NCI-H2171 (cell line): ENCODE measurements at places on chromosomes 7 and 10.

- no peak for DNase-seq
Measured at GRCh38 chr7:71560354-71560995, 428.5 kb downstream of the GALNT17 start.

DNA sequence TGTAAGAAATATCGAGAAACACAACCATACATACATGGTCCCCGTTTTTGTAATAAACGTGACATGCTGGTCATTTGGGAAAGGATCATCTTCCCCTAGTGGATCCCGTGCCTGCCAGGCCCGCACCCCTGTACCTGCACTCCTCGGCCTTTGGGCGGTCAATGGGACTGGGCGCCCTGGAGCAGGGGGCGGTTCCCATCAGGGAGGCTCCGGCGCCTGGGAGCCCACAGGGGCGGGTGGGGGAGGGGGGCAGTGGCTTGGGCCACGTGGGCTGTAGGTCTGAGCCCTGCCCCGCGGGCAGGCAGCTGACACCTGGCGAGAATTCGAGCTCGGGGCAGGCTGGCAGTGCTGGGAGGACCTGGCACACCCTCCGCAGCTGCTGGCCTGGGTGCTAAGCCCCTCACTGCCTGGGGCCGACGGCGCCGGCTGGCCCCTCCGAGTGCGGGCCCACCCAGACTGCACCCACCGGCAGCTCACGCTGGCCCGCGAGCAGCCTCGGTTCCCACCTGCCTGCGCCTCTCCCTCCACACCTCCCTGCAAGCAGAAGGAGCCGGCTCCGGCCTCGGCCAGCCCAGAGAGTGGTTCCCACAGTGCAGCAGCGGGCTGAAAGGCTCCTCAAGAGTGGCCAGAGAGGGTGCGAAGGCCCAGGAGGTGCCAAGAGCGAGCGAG is 361.6 kb upstream of the GRM3 start:
- DNase-seq, result no peak

DNA sequence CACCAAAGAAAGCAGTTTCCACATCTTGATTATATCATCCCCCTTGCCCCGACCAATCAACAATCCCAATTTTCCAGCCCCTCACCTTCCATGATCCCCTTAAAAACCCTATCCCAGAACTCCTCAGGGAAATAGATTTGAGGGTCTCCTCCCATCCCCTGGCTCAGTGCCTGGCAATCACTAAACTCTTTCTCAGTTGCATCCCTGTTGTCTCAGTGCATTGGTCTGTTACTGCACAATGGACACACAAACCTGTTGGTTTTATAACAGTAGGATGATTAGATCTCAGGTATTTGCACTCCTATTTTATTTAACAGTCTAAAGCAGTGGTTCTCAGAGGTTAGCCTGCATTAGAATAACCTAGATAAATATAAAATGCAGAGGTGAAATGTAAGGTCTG is 45.2 kb upstream of the RELN start:
- DNase-seq, result no peak

GRCh38 chr10:83248106-83248631 is 891.1 kb upstream of the GHITM start:
- DNase-seq, result no peak

DNA sequence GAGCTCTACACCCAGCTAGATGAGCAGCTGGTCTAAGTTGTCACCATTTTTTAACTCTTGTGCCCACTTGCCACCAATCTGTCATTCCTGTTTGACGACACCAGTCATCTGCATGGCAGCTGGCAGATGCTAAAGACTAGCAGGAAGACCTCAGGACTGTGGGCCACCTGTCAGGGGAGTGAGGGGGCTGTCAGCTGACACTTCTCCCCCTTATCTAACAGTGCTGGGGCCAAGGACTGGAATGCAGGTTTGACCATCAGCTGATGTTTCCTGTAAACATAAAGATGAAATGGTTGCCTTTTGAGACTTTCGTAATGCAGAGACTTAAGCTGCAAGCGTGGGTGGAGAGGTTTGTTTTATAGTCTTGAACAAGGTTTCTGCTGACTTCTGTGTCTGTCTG is 93.5 kb downstream of the WNT2 start:
- peak; percentile 17 for DNase-seq

- no peak for DNase-seq
Measured at GRCh38 chr10:58570307-58570723, 57.6 kb downstream of the BICC1 start.

GRCh38 chr10:58384095-58384494 is 1.1 kb upstream of the TFAM start:
- no peak for DNase-seq

- DNase-seq, result no peak
Measured at GRCh38 chr10:129605266-129605985, 138.4 kb downstream of the MGMT start.

DNA sequence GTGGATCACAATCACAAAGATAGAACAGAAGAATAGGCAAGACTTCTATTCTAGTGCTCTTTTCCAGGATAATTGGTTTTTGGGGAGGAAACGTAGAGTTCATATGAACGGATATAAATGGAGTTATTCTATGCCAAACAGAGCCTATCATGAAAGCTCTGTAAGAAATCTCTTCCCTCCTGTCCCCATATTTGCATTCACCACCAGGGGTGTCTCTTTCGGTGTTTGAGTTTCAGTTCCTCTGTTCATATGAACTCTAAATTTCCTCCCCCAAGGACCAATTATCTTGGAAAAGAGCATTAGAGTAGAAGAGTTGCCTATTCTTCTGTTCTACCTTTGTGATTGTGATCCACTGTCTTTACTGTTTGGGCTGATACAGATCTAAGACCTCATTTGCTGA is 48.3 kb upstream of the CDC14C start:
- no peak for DNase-seq

- no peak for DNase-seq
Measured at GRCh38 chr7:92661651-92662050, 71.5 kb upstream of the FAM133B start.

GRCh38 chr7:157550300-157551275 is 213.8 kb downstream of the DNAJB6 start:
- no peak for DNase-seq

DNA sequence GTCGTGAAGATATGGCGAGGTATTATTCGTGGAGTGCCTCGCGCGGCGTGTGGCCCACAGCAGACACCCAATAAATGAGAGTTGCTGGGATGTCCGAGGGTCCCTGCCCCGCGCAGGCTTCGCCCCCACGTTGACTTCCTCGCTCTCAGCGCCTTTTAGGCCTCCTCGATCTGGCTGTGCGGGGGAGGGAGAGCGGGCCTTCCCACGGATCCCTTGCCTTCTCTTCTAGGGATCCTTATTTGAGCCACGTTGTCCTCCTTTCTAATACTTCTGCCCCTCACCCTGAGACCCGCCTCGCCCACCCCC is 660 bp downstream of the VCL start:
- no peak for DNase-seq

GRCh38 chr7:55489552-55489951 is 82.8 kb downstream of the VOPP1 start:
- no peak for DNase-seq

DNA sequence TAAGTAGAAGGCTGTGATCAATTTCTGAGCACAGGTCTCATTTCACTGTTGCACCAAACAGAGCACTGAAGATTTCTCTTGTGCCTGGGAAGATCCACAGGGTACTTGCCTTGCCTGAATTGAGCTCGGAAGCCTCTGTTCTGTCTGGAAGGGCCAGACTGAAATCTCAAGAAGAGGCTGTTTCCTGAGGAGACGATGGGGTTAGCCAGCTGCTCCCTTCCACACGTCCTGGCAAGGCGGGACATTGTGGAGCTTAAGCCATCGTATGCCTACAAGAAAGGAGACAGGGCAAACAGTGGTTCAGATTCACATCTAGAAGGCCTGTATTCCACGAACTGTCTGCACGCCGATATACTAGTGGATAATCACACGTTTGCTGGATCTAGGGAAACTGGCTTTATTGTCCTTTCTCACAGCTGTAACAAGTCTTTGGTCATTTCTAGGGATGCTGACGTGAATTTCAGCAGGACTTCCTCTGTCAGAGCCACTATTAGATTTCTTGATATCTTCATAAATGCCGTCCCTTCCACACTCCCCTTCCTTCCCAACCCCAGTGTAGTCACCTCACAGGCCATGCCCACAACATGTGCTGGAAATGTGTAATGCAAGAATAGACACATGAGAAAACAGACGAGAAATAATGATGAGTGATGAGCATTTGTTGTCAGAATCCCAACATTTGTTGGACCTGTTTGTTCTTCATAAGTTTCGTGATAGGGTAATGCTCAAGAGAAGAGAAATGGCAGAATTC is 137.2 kb upstream of the RSU1 start:
- no peak for DNase-seq

DNA sequence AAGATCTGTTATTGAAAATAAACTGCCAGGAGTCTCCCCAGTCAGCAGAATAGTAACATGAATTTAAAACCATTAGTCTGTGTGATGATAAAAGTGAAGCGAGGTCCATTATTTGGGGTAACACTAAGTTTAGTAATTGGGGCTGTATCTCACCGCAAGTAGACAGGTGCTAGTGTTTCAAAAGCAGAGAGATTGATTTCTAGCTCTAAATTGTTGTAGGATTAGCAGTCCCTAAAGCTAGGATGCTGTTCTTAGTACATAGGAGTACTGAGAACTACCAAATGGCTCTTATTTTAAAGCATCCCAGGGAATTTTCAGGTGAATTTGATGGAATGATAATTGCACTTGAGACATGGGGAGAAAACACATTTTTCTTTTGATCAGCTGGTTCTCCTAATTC is 70.5 kb downstream of the CPED1 start:
- no peak for DNase-seq

GRCh38 chr10:60312818-60313588 is 76.7 kb downstream of the ANK3 start:
- DNase-seq, result no peak

GRCh38 chr10:102777711-102778453 is 34.1 kb downstream of the WBP1L start:
- no peak for DNase-seq

DNA sequence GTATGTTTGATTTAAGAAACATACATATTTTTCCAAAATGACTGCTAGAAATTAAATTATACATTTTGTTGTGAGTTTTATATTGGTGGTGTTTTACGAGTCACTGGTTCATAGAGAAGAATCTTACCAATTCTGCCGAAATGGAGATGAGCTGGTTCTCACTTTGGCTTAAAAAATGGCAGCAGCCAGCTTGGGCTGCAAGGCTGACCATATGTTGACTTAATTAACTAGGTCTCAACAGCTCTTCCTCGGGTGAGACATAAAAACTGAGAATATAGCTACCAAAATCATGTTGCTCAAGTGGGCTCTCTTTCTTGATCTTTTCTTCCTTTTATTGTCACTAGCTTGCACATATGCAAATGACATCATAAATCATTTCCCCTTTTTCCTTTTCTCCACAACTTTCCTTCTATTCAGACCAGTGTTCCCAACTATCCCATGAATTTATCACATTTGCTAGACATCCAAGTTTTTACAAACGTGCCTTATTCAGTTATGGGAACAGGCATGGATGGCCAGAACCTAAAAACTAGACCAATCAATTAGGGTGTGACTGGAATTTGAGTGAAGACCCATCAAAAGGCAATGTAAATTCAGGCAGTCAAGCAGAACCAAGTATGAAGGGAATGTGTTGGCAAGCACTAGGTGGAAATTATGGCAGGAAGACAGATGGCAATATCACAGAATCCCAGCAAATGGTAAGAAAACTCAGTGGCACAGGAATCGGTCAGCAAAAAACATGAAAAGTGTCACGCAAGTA is 6.4 kb upstream of the TSPAN12 start:
- no peak for DNase-seq

DNA sequence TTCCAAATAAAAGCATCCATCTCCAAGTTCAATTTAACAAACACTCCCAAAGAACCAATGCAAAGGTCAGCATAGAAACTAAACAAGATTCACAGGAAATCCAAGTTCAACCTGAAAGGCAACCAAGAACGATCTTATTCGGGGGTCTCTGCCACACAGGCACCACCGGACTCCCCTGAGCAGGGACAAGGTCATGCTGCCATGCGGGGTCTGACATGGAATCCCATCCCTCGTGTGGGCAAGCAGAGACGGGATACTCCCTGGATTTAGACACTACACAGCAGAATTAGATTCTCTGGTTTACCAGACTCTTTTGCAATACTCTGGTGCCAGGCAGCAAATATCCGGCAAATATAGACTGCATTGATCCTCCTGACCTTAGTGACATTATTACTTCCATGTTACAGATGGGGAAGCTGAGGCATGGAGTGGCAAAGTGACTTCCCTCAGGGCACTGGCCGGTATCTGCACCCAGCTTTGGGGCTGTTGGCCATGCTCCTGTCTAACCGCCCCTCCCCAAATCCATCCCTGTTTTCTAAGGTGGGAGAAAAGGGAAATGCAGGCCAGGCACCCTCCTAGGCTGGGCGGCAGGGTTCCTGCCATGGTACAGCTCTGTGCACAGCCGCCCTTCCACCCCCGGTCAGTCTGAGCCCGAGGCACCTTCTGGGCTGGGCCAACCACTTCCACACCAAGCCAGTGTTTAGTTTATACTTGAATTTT is 111.8 kb downstream of the VIPR2 start:
- no peak for DNase-seq

- DNase-seq, result no peak
Measured at GRCh38 chr7:44748948-44749731, 493 bp downstream of the ZMIZ2 start.

- no peak for DNase-seq
Measured at GRCh38 chr10:79407811-79408795, 37.3 kb downstream of the ZCCHC24 start.

GRCh38 chr10:86388119-86388704 is 21.6 kb upstream of the GRID1 start:
- no peak for DNase-seq

DNA sequence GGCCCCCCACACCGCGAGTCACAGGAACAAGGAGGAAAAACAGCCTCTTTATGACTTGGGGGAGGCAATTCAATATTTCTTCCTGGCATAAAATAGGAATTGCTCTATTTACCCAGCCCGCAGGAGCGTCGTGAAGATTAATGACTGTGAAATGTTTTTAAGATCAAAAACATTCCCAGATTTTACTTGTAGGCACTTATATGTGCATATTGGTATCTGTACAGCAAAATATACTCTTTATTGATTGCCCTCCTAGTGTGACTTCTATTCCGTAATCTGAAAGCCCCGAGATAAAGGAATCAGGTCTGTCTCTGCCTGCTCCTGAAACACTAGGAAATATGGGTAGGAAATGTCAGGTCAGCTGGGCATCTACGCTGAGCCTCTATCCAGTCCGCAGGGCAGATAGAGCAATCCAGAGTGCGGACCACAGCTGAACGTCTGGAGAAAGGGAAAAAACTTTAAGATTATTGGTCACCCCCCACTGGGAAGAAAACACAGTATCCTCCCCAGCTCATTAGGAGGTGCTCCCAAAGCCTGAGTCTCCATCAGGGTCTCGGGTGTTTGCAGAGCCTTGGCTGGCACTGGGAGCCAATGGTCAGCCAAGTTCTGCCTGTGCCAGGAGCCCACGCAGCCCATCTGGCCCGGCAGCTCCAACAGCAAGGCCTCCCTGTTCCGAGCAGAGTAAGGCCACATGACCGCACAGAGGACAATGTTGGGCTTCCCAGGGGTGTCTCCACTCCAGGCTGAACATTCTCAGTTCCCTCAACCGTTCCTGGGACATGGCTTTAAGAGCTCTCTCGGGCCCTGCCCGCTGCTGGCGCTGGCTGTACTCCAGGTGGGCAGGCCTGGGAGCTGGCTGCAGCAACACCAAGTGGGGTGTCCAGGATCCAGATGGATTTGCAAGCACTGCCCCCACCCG is 7.7 kb downstream of the CTBP2 start:
- DNase-seq, result no peak
